ENCODE measurements at places on chromosomes 4 and X.

DNA sequence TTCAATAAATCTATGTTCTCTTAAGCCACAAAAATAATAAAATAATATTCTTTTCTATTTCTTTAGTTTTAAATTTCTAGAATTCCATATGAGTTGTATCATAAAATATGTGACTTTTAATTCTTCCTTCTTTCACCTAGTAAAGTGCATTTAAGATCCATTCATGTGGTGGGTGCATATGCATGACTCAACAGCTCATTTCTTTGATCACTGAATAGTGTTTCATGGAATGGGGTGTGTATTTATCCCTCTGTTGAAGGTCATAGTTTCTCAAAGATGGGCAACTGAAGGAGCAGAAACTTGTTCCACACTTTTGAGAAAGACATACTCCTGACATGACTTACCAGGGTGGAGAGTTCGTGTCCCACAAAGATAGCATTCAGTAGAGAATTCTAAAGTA lies 1230.3 kb upstream of the AGA start:
- DNase-seq: no peak

GRCh38 chr4:8048856-8049676 lies 109.4 kb upstream of the AFAP1 start:
- DNase-seq: no peak

GRCh38 chr4:47143261-47143660 lies 111.9 kb downstream of the GABRB1 start:
- DNase-seq: no peak

DNA sequence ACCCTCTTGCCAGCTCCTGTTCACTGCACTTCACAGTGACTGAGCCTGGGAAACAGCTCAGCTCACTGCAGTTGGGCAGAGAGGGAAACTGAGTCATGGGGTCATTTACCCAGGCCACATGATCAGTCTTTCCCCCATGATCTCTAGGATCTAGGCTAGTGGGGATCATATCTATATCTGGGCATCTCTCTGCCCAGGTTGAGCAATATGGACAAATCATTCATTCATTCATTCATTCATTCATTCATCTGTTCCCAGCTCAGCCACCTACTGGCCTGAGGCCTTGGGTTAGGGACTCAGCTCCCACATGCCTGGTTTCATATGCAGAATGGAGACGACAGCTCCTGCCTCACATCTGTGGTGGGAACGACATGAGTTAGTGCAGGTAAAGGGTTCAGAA lies 45.3 kb upstream of the HMX1 start:
- DNase-seq: no peak

DNA sequence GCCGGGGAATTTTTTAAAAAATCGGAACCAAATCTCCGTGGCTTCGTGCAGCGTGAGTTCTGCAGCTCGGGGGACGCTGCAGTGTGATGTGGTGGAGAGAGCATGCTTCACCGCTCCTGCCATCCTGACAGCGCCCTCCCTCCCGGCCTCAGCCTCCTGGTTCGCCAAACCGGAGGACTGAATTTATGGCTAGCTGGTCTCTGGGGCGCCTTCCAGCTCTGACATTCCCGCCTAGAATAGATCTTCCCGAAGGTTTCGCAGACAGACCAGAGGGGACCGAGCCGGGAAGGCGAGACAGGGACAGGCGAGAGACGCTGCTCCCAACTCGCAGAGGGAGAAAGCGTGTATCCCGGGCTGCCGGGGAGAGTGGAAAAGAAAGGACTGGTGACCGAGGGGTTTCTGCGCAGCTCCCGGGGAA lies 25.9 kb downstream of the HOPX start:
- DNase-seq: no peak

DNA sequence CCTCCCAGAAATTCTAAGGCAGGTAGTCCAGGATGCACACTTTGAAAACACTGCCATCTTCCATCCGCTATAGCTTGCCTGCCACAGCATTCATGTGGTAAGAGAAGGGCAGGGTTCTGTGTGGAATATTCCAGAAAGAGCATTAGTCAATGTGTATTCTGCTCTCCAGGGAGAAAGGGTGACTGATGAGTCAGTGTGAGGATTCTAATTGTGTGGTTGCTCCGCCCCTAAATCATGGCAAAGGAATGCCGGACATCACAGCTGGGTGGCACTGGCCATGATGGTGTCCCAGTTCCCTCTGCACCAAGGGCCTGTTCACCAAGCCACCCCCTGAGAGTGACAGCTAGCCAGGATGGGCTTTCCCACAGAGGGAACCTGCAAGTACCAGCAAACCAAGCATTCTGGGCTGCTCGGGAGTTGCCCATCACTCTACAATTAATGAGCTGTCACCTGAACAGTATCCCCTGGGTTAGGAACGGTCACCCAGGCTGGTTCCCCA lies 9.5 kb downstream of the IDS start:
- DNase-seq: peak; percentile 57

DNA sequence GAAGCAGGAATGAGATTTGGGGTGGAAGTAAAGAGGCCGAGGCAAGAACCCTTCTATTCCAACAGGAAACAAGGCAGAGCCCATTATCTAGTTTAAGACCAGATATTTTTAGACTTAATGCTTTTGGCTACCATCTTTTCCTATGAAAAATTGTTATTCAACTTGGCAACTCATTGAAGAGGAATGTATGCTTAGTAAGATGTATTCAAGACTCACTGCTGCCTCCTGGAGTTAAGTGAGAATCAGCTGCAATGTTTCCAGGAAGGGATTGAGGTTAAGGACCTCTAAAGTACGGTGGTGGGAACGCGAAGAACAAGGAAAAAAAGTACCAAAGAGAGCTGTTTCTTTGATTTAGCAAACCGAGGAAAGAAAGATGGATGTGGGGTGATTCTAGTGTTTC lies 89.1 kb downstream of the RAPGEF2 start:
- peak; percentile 61 for DNase-seq

- no peak for DNase-seq
Measured at GRCh38 chr4:57265831-57266582, 155.8 kb upstream of the IGFBP7 start.

DNA sequence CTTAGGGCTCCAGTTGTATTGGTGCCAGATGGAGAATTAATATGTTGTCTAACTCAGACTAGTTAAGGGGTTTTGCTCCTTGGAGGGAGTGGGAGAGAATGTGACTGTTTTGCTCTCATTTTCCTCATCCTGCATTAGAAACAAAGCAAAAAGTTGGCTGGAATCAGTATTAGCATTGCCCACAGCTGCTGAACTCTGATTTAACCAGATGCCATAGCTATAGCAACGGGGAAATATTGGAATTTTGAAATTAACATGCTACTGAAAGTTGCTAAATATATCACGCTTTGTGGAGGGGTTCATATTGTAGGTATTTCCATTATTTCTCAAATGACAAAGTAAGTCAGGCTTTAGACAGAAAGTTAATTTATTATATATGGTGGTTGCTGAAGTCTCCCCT lies 66.7 kb upstream of the EOLA2 start:
- DNase-seq: no peak

DNA sequence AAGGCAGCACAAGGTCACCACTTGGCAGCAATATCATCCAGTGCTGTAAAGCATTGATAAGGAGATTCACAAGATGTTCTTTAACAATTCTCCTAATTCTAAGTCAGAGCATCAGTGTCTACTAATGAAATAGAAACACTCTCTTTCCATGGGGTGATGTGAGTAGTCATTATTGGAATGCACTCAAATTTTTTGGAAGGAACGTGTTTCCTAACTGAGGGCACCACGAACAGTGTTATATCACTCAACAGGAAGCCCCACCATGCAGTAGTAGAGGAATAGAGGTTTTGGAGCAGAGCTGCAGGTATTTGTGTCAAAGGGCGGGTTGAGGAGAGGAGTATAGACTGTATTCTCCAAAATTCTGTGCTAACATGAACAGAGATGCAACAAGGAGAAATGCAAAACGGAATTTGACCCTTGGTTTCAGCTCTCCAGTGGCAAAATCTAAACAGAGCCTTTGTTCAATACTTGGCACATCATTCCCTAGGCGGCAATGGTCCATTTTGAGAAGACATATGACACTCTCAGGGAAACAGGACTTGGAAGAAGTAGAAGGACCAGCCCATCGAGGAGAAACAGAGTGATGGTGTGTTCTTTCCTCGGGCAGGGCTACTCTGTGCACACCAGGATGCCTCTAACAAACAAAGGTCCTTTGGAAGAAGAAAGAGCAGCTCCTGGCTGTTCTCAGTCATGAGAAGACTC lies 98.9 kb downstream of the CPEB2 start:
- no peak for DNase-seq

DNA sequence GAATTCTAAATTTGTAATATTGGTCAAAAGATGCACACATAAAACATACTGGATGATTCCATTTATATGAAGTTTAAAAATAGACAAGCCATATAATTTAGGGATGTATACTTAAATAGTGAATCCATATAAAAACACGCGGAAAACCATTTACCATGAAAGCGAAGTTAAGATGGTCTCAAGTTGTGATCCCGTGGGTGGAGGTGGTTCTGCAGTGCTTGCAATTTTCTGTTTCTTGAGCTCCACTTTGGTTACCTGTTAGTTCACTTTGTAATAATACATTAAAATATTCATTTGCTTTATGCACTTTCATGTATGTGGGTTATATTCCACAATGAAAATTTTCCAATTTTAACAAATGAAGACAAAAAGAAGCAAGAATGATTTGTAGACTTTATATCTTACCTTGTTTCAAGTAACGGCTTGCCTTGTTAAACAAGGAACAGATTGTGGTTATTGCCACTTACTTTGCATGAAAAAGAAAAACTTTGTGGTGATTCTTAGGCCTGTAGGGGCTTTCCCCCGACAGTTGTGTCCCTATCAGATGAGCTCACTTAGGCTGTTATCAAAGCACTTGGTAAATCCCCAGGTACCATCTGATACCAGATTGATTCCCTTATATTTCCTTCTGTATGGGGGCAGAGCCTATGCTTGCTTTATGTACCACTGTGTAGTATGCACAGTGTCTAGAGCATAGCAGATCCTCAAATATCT lies 12.2 kb downstream of the UCP1 start:
- DNase-seq: no peak

GRCh38 chr4:182577411-182577810 lies 334.2 kb downstream of the TENM3 start:
- DNase-seq: no peak

DNA sequence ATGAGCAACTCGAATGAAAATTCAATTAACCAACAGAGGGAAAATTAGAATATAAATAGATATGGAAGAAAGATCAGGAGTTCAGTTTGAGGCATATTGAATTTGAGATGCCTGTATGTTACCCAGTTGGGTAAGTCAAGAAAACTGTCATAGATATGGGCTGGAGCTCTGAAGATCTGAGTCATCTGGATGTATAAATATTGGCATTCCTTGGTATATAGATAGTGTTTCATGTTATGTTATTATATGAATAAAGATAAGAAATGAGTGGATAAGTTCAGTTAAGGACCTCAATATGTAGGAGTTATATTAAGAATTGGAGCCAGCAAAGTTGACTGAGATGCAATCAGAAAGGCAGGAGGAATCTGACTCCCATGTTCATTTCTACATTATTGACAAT lies 543.6 kb upstream of the SMIM31 start:
- no peak for DNase-seq

DNA sequence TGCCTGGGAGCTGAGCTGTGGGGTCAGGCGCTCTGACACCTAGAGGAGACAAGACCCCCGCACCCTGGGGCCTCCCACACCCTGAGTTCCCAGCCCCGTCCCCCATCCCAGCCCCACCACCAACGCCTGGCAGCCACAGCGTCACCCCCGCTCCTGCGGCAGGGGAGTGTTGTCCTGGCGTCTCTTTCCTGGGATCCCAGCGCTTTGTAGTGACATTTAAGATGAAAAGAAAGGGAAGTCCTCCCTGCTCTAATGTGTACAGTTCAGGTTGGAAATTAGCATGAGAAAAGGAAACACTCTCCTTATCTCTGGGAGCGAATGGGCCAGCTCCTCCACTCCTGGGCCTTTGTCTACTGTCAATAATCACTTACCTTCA lies 112.1 kb downstream of the FAM53A start:
- DNase-seq: no peak
